NCI-H1694 treated with DMSO at 0.1 percent for 48 hours (cell line): ENCODE measurements at places on chromosomes 3 and 15.

- no peak for DNase-seq
These were observed 203.8 kb downstream of the EPHB1 start for GRCh38 chr3:134998855-134999254.

DNA sequence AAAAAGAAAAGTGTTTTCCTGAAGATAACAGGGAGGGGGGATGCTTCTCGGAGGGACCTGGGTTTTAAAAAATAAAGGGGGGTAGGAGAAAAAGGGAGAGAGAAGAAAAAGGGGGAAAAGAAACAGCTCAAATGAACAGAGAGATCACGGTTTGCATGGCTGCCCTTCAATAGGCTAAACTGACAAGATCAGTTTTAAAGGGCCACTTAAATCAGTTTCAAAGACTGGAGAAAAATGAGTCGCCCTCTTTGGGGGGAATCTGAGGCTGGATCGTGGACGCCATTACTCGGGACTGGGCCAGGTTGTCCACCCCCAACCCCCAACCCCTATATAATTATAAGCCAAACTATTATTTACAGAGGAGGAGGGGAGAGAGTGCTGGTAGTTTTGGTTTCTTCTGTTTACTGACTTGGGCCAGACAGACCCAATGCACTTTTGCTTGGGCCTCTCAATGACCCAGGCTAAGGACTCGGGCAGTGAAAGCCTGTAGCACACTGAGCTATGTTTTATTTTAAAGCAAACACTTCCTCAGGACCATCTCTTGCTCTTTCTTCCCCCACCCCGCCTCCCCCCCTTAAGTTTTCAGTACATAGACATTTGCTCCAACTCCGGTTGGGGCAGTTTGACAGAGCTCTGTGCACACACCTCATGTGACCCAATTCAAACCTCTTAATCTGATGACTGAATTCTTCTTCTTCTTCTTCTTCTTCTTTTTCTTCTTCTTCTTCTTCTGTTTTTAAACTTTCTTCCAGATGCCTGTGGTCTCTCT, 6.3 kb downstream of the NR2F2 start:
- no peak for DNase-seq

DNA sequence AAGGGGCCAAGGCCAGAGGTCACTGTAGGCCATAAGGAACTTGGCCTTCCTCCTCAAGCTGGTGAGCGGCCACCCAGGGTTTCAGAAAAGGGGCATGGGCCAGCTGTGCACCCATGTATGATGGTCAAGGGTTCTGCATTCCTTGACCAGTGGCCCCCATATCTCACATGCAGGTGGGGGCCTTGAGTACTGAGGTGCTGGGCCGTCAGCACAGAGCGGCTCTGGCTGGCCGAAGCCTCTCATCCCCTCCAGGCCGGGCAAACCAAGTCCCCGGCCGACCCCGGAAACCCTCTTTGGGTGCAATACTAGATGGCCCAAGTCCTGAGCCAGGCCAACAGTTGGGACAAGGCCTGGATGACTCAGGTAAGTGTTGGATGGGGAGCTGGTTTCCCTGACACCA, 9.5 kb downstream of the ALG3 start:
- no peak for DNase-seq

- DNase-seq = no peak
These were observed 334.9 kb downstream of the MAGI1 start for GRCh38 chr3:65703820-65704219.

GRCh38 chr15:63870487-63871209, 36.9 kb upstream of the HERC1 start:
- no peak for DNase-seq

DNA sequence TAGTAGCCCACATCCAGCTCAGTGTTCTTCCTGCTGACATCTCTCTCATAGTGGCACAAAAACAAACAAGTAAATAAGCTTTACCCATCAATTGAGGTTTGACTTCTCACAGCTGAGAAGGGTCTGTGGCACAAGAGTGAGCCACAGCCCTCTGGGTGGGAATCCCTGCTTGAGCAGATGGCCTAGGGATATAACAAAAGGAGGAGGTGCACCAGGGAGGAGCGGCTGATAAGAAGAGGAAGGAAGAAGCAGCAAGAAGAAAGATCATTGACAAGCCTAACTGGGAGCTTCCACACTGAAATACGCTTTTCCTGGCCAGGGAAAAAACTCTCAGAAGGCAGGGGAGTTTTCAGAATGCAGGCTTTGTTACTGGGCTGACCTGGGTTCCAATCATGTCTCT, 279.8 kb downstream of the UACA start:
- DNase-seq = no peak

DNA sequence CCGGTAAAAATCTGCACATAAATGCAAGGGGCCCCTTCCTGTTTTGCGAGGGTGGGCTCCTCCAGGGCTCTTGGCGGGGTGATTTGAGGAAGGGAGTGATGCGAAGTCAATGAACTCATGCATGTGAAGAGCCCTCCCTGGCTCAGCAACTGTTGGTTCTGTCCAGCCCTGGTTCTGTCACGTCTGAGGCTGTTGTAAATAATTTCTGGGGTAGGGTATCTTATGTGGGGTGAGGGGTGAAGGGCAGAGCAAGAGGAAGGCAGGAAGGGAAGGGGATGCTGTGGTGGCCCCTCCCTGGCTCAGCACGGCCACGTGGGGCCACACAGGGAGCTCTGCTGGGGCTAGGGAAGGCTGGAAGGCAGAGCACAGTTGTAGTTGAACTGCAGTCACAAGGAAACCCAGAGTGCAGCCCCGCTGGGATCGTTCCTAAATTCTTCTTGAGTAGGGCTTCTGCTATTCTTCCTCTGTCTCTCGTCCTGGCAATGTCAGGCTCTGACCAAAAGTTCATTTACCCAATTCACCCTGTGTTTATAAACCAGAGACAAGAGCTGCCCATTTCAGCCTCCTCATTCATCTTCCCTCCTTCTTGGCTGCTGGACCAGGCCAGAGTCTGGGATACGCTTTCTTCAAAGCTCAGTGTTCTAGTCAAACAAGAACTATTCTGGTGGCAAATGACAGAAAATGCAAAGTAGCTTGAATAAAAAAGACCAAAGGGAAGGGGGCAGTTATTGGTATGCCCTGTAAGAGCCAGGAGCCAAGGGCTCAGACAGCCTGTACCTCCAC, 14.8 kb upstream of the TOPBP1 start:
- DNase-seq = no peak

DNA sequence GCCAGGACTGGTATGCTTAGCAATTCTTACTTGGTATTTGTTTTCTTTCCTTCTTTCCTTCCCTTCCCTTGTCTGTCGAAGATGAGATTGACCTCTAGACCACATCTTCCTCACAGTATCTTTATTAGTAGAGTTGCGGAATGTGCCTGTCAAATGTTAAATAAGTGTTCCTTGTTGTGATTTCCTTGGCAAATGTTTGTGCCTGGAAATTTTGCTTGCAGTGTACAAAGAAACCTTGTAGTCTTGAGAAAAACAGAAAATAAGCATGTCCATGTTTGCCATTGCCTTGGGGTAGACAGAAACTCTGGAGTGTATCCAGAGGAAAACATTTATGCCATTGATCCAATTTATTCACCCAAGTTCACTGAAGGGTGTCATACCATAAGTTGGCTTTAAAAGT, 79.5 kb upstream of the ZNF385D start:
- DNase-seq = no peak

DNA sequence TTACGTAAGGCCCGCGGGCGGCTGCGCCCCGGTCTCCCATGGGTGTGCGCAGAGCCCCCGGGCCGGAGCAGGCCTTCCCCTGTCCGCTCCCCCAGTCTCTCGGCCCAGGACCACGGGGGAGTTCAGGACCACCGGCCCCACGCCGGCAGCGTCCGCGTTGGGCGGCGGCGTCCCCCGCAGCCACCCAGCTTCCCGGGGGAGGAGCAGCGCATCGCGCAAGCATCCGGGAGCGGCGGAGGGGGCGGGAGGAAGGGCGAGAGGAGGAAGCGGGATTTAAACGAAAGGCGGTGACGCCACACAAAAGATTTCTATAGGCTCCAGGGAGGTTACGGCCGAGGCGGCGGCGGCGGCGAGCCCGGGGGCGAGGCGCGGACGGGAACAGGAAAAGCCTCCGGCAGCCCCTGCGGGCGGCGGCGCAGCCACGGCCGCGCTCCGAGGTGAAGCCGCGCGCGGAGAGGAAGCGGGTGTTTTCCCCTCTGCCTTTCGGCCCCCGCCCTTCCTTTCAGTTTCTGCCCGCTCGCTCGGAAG, at the start of gene TLNRD1:
TSS of gene TLNRD1 (plus strand) at position 300 of the 528 bp plus-strand sequence. CDS start 1,349 bp downstream, outside the sequence.
- peak; percentile 78 for DNase-seq

GRCh38 chr3:39433642-39434041, 27.1 kb downstream of the RPSA start:
- DNase-seq = no peak

DNA sequence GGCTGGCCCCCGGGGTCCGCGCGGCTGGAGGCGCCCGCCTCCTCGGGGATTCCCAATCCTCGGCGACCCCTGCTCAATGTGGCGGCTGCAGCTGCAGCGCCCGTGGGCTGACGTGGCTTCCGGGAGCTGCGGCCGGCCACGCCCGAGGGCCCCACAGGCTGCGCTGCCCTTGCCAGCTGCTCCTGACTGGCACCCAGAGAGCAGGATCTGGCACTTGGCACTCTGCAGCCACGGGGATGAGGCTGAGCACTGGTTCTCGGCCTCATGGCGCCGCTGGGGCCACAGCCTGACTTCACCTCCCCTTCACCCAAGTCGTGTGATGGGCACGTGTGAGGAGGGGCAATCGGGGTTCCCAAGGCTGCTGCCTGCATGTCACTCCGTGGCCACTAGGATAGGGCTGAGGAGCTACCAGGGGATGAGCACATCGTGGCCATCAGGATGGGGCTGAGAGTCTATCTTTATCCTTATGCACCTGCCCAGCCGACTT, 267.8 kb upstream of the FRG2C start:
- no peak for DNase-seq

- no peak for DNase-seq
These were observed 26.9 kb downstream of the PHC3 start for GRCh38 chr3:170154569-170155143.

DNA sequence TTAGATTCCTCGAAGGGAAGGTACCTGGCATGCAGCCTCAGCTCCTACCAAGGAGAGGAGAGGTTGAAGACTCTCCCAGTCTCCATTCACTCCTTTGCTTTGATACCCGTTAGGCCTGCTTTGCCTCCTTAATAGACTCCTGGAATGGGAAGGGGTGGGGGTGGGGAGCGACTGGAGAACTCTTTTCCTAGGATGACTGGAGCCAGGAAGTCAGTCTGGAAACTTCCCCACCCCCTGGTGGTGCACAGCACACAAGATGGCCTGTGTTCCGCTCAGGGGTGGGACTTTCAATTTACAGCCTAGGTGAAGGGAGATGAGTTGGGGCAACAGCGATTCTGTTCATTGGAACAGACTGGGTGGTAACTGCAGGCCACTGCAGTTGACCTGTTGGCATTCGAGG, 21.4 kb upstream of the CELF6 start:
- DNase-seq = no peak

GRCh38 chr15:39884351-39884750, 35.7 kb downstream of the GPR176 start:
- no peak for DNase-seq

GRCh38 chr3:55859305-55859704, 372.2 kb upstream of the WNT5A start:
- no peak for DNase-seq

GRCh38 chr15:101047301-101047781, 128.2 kb downstream of the LRRK1 start:
- DNase-seq = no peak

DNA sequence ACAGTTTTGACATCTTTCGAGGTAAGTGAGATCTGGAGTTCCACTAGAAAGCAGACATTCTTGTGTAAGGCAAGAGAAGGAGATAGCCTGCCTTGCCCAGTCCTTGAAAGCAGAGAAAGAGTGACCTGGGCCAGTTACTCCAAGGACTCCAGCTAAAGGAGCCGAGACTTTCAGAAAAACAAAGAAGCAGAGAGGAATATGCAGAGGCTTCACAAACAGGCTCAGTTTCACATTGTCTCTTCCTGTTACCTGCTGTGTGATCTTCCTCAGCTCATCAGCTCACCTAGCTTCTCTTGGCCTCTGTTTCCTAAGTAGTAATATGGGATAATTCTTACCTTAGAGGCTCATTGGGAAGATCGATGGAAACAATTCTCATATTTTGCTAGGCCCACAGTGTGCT, 81.0 kb downstream of the CDC25A start:
- no peak for DNase-seq

- DNase-seq = no peak
These were observed 167.4 kb downstream of the ADAMTS17 start for GRCh38 chr15:100174159-100174903.

DNA sequence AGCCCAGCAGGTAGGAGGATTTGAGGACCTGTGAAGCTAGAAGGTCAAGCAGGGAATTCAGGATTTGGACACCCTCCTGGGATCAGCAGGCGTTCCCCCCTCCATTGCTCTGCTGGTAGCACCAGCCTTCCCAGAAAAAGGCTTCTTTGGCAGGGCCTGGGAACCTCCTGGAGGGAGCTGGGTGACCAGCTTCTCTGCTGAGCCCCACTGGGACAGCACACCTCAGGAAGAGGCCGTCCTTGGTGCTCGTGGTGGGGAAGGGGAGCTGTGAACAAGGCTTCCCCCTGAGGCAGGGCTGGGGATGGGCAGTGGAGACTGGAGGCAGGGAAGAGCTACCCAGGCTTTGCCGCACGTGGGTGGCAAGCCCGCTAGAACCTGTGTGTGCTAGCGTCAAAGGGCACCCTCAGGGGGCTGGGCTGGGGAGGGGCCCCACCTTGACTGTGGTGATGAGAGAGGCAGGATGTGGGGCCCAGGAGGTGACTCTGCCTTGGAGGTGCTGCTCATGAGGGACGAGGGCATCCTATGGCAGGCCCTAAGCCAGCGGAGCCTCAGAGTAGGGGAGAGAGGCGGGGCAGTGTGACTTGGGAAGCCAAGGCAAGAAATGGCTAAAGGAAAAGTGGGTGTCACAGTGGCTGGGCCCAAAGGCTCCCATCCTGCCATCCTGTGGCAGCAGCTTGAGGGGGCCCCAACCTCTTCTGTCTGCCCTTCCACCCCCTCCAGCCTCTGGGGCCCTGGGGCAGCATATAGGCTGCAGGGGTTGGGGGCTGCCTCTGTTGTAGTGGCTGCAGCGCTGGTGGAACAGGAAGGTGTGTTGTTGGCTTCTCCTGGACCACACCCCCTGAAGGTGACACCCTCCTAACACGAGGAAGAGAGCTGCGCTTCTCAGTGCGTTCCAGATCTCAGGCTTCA, 20.7 kb downstream of the KLF13 start:
- DNase-seq = no peak
